Stimulated activated CD4-positive, alpha-beta T cell treated with anti-CD3 and anti-CD28 coated beads, Interleukin-4, amount 100 ng/mL, for 1 hour (primary cell): ENCODE measurements at places on chromosomes 2 and 18.

DNA sequence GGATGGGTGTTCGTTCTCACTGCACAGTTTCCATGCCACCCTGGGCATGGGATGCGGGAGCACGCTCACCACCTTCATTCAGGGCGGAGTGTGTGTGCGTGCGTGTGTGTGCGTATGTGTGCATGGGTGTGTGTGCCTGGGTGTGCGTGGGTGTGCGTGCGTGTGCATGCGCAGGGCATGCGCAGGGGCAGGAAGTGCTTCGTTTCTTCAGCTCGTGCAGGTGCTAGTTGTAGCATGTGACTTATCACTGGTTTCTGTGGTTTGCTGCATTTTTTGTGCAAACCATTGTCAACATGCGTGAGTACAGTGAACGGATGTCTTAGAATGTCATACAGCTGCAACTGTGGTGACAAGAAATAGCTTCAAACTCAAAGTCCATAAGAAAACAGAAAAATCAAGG, 179.5 kb downstream of the PTGR3 start:
- DNase-seq: peak; percentile 14

- DNase-seq: no peak
Observed at GRCh38 chr2:212618636-212619035, 80.0 kb upstream of the ERBB4 start.

- no peak for DNase-seq
Observed at GRCh38 chr2:228869636-228870264, 401.3 kb downstream of the PID1 start.

DNA sequence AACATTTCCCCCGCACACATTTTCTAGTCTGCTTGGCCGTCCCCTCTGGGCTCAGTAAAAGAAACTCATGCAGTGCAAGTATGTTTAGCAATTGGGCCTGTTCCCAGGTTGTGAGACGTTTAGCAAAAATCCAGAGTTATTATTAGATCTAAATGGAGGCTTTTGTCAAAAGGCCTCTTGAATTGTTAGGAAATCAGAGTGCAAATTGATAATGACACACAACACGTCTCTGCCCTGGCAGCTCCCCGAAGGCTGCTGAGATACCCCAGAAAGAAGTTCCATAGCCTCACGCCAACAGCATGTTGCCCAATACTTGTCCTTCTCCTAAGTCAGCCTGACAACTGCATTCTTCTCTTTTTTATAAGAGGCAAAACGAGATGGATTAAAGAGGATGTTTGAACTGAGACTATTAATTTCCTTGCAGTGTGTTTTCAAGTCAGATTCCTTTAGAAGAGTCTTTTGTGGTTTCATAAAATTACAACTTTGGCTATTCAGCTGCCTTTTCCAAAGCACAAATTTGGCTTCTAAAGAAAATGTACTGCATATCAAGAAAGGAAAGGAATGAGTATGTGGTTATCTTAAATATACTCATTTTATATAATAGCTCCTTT, 202.2 kb downstream of the TRIB2 start:
- DNase-seq: no peak

DNA sequence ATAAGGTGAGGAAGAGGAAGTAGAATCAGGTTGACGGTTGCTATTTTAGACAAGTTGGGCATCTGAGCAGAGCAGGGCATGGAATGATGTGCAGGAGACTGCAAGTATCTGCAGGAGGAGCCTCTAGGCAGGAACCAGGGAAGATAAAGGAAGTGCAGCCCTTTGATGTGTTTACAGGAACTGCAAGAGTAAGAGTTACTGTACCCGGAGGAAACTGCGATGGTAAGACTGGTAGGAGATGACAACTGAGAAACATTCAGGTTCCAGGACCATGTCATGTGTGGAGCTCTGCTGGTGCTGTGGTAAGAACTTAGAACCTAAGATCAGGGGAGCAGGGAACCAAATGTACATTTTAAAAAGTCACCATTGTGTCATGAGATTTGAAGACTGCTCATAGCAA, 134.3 kb upstream of the STON1 start:
- DNase-seq: no peak

GRCh38 chr2:20314562-20315501, 35.8 kb downstream of the PUM2 start:
- no peak for DNase-seq

GRCh38 chr2:125095826-125096225, 1070.7 kb downstream of the CNTNAP5 start:
- DNase-seq: no peak

DNA sequence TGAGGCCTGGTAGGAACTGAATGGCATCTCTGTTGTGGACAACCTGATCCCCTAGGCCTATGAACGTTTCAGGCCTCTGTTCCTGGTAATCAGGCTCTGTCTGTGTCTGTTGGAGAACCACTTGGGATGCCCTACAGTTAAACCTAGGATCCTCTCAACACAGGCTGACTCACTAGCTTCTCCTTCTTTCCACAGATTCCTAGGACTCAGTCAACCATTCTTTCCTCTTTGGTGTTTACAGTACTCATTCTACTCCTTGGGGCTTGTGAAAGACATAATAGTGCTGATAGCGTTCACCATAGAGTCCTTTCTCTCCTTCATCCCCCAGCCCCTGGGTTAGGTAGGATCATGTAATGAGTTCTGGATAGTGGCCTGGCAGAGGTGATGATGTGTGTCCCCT, 544.3 kb downstream of the METTL4 start:
- no peak for DNase-seq

GRCh38 chr2:56018267-56018666, 94.7 kb upstream of the EFEMP1 start:
- no peak for DNase-seq

DNA sequence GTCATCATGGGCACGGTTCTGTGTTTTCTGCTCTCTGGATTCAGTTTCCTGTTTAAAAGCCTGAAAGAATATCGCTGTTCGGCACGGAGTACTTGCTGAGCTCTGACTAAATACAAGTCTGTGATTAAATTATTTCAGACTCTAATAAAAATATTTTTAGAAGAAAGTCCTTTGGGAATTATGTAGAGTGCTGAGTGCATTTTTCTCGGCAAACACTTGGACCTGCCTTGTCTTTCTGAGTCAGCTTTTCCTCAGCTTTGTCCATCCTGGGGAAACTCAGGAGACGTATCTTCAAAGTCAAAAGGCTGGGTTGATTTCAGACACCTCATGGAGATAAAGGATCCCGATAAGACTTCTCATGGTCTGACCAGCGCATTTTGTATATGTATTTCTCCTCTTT, 45.9 kb downstream of the IL1R2 start:
- no peak for DNase-seq

DNA sequence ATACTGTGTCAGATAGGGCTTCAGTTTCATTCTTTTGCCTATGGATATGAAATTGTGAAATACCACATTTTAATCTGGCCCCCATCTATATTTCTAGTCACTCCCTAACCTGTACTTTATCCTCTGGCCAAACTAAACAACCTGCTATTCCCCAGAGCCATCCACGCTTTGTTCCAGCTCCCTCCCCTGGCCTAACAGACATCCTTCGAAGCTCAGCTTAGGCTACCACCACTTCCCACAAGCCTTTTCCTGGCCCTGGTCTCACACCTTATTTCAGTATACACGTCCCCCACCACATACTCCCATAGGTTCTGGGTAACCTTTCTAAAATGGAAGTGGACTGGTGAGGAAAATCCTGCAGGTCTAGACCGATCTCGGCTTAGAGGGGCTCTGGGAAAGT, 55.4 kb downstream of the MAP4K3 start:
- no peak for DNase-seq

DNA sequence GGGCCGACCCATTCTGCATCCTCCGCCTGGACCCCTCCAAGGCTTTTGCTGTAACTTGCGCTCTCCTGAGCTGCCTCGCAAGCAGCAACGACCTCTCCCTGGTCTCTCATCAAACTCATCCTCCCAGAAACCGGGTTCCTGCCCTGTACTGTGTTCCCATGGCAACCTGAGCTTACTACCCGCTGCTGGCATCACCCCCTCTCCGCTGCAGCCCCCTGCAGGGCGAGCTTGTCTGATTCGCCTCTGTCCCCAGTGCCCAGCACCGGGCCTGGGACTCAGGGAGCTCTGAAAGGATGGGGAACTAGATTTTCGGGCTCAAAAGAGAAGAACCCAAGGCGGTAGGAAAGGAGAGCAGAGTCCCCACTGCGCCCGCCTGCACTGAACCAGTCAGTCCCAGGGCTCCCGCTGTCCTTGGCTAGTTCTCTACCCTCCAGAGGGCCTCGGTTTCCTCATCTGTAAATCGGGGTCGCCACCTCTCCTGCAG, 463 bp downstream of the HS1BP3 start:
- peak; percentile 16 for DNase-seq

GRCh38 chr2:854460-854859, 96.2 kb upstream of the SNTG2 start:
- peak; percentile 18 for DNase-seq

GRCh38 chr2:104812286-104812685, 41.6 kb upstream of the POU3F3 start:
- no peak for DNase-seq

DNA sequence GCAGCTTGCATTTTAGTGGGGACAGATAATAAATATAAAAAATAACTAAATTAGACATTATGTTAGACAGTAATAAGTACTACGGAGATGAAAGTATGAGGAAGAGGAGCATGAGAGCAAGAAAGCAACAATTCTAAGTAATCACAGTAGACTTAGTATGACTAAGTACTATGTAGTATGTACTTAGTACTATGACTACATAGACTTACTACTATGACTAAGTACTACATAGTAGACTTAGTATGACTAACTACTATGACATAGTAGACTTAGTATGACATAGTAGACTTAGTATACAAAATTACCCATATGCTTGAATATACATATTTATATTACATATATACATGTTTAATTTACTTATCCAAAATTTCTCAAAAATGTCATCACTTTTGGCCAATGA, 29.3 kb downstream of the CDH20 start:
- no peak for DNase-seq

GRCh38 chr2:182951948-182952663, 85.7 kb upstream of the FRZB start:
- DNase-seq: no peak

- no peak for DNase-seq
Observed at GRCh38 chr18:54958704-54959625, at the start of gene CCDC68. Gene CCDC68, minus strand, starts transcription at chr18:54959461. Its CDS starts 16,670 bp downstream, at chr18:54942791.

DNA sequence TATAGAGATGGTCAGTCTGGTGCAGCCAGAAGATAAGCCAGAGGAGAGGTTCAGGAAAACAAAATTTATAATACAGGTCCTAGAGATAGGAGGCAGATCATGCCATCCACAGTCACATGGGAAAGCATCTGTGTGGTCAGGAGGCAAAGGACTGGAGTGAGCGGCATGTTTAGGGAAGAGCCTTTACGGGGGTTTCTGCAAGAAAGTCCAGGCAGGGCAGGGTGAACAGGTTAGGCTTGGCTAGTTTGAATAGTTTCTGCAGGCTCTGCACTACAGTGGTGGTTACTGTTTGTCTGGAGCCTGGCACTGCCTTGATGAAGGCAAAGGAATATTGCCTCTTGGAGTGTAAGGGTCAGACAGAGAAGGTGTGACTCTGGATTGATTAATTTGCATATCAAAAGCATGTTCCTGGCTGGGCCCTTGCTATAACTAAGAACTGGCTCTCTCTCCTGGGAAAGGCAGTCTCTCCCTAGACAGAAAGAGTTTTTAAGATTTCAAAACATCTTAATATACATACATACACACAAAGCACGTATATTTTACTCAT, 1034.7 kb upstream of the CHAC2 start:
- DNase-seq: no peak

DNA sequence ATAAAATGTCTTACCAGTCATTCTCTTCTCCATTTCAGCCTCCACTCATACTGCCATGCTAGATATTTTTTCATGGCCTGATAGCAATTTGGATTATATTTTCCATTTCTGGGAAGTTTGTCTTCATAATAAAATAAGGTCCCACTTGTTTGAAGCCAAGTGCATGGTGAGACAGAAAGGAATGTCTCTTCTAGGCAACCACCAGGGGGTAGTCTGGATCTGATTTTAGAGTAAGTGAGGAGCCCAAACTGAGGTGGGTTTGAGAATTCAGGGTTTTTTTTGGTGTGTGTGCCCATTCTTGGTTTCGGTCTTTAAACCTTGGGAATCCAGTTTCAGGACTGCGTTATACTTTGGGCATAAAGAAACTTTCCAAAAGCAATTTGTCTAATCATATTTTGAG, 315.5 kb downstream of the RPRM start:
- DNase-seq: no peak

DNA sequence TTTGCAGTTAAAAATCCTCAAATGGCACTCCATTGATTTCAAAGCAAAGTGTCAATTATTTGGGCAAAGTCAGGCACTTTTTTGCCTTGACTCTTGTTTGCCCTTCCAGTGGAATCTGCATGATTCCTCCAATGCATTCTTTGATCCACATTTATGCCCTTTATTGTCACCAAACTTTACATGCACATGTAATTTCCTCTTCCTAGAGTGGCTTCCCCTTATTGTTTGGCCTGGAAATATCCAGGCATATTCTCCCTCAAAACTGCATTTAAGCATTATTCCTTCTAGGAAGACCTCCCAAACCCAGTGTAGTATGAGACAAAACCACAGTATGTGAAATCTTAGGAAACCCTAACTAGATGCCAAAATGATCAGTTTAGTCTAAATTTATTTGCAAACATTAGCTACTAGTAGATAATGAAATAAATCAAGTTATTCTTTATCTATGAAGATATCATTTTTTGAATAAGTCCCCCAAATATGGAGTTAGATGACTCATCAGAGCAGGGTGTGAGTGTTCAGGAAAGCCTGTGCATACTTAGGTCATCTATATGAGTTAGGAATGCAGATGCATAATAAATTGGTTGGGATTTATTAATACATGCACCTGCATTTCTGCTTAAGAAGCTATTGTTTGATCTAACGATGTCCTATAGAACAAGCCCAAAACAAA, 433.3 kb upstream of the TCF4 start:
- no peak for DNase-seq

GRCh38 chr2:182545420-182546167, 118.8 kb upstream of the PDE1A start:
- DNase-seq: no peak

GRCh38 chr18:36099311-36099710, 29.8 kb downstream of the SLC39A6 start:
- DNase-seq: no peak

DNA sequence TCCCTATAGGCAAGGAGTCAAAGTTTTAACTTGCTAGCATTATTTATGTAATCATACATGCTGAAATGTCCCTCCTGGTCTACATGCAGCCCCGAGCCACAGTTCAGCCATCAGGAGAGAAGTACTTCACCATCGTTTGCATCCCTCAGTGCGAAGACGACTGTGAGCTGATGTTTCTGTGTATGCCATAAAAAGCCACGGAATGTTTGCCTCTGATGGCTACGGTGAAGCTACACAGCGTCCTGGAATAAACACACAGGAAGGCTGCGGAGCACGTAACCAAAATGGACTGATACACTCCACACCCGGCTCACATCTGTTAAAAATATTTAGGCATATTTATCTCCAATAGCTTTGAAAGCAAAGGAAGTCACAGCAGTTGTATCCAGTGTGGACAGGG, 4.3 kb upstream of the SALL3 start:
- DNase-seq: no peak

DNA sequence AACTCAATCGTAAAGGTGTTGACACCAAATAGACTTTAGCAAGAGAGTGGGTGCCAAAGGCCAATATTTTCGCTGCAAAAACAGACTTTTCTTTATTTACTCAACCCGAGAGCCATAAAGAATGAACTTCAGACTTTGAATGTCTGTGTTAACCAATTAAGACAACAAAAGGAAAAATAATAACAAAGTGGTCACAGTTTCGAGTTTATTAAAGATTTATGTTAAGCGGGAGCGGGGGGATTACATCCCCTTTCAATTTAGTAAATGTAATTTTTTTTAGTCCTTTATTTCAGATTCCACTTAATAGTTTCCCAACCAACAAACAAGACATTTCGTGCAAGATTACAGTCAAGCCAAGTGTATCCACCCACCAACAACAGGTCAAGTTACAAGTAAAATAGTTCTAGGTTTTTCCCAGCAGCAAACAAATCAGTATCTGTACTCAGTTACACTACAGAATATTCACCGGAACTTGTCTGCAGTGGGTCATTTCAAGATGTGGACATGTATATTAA, 9.0 kb downstream of the CDH2 start:
- no peak for DNase-seq
